CD14-positive monocyte (primary cell): ENCODE measurements at places on chromosomes 6 and 20. TPM values are rescaled to one million over a fixed set of nuclear protein-coding genes. Genes with fewer than 3 reads are reported as not detected.

DNA sequence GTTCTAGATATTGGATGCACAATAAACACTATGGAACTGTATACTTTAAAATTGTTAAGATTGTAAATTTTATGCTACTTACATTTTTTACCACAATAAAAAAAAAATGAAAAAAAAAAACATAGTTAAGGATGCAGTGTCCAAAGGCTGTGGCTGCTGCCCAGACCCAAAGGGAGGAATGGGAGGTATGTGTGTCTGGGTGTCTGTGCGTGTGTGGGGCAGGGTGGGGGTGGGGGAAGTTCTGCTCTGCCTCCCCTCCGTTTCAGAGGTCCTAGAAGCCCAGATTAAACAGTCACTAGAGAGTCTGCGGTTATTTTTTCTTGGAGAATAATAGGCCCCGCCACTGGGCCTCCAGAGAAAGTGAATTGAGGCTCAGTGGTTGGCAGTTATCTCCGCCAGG is 136.4 kb upstream of the ARMC2 start:
- no peak for DNase-seq

DNA sequence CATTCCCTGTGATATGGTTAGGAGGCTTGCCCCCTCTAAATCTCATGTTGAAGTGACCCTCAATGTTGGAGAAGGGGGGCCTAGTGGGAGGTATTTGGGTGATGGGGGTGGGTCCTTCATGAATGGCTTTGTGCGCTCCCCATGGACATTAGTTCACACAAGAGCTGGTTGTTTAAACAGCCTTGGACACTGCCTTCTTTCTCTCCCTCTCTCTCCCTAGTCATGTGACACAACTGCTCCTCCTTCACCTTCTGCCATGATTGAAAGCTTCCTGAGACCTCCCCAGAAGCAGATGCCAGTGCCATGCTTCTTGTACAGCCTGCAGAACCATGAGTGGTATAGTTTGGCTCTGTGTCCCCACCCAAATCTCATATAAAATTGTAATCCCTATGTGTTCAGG is 117.2 kb upstream of the SLC22A16 start:
- no peak for DNase-seq

DNA sequence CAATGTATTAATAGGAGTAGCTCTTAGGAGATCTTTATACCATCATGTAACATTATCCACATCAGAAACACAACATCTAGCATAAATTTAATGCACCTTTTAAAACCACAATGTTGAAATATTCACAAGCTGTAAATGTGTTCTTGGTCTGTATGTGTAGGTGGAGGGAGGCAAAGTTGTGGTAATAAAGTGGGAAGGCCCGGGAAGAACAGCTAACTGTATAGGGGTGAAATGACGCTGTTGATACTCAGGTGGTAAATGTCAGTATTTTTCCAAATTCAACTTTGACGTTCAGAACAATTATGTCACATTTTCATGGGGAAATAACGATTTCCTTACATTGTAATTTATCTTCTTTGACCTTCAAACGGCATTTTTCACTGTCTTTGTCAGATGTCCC is 146.0 kb upstream of the STMND1 start:
- DNase-seq, result no peak

- DNase-seq, result no peak
Observed at GRCh38 chr6:42848700-42849099, 30.7 kb upstream of the RPL7L1 start.

- DNase-seq, result no peak
Observed at GRCh38 chr6:84150705-84151104, 76.7 kb downstream of the CEP162 start.

- no peak for DNase-seq
Observed at GRCh38 chr6:11729076-11729475, 49.5 kb downstream of the ADTRP start.

DNA sequence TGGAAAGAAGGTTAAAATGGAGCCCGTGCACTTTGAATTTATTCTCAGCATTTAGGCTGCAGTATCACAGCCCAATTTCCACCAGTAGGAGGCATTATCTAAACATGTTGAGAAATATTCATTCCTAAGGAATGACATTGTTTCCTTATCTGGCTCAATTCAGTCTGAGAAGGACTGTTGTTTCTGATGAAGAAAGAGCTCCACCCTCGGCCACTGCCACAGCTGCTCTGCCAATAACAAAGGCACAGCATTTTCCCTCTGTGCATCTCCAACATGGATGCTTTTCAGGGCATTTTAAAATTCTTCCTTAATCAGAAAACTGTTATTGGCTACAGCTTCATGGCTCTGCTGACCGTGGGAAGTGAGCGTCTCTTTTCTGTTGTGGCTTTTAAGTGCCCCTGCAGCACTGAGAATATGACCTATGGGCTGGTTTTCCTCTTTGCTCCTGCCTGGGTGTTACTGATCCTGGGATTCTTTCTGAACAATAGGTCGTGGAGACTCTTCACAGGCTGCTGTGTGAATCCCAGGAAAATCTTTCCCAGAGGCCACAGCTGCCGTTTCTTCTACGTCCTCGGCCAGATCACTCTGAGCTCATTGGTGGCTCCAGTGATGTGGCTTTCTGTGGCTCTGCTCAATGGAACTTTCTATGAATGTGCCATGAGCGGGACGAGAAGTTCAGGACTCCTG is at the start of gene CALHM5:
TSS of gene CALHM5 (plus strand) at position 216 of the 687 bp plus-strand sequence. CDS start at position 274, 58 bp downstream.
- no peak for DNase-seq

PNLDC1 gene
- not detected for polyA plus RNA-seq

ARMC12 gene
- not detected for polyA plus RNA-seq

PSORS1C1 gene
- not detected for polyA plus RNA-seq

TINAG gene
- not detected for polyA plus RNA-seq

MYCT1 gene
- not detected for polyA plus RNA-seq

ECHDC1 gene
- 102 TPM for polyA plus RNA-seq

SLC2A10 gene
- not detected for polyA plus RNA-seq

GCLC gene
- 6.4 TPM for polyA plus RNA-seq

PNPLA1 gene
- 3.9 TPM for polyA plus RNA-seq

OPRM1 gene
- polyA plus RNA-seq, result not detected
